ENCODE measurements at places on chromosomes 11 and 22. TPM values are rescaled to one million over a fixed set of nuclear protein-coding genes. Genes with fewer than 3 reads are reported as not detected.
A peak's percentile ranks its signal among the peaks of the same experiment; 100 is the strongest.

OR52A1 gene
- total RNA-seq = not detected

DNA sequence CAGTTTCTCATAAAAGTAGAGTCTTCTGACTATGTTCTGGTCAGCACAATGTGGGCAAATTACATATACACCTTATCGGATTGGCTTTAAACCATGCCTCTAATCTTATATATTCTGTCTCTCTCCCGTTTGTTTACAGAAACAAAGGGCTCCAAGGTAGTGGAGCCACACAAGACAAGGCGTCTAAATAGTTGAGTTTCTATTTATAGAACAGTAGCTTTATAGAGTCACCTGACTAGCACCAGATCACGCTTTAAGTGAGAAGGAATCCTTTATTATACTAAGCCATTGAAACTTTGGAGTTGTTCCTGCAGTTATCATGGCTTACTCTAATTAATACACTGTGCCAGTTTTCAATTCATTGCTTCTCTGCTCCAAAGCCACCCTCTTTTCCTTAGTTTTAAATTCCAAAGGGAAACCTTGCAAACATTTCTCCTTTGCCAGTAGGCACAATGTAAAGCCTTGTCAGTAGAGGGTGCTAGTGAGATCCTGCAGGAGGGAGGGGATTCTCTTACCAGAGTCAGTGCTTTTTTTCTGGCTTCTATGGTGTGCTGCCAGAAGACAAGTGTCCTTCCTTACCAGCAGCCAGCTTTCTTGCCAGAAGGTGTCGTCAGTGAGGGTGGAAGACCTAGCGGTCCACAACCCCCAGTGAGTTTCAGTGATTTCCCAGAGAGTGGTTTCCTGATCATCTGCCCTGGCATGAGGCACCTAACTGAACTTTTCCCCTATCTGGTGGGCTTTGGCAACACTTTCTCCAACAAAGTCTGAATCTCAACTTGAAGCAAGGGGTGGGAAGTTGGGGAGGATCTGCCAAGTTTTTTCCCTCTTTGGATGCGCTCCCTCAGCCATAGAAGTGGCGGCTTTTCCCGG lies 71.7 kb downstream of the RAB38 start:
- DNase-seq = peak; percentile 49

GRCh38 chr11:63670433-63671321 lies 499 bp downstream of the ATL3 start:
- peak; percentile 38 for DNase-seq

DNA sequence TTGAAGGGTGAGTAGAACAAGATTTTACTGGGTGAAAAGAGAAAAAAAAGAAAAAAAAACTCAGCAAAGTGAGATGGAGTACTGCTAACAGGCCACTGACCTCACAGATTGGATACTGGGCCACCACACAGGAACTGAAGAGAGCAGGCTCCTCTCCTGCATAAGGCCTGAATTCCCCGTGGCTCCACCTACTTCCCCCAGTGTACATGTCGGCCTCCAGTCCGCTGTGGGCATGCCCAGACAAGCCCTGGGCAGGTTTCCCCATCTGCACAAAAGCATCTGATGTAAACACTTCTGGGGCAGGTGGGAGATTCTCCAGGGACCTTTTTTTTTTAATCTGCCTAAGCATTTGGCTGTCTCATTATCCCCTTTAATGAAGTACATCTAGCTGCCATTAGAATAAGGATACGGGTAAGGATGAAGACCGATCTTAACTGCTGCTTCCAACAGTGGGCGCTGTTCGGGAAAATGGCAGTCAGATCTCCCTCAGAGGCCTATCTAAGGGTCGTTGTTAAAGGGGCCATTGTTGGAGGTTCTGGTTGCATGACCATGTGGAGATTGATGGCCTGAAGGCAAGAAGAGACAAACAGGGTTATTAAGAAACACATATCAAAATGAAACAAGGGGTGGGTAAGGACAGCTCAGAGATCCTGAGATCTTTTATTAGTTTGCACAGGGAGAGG lies 48.5 kb downstream of the MS4A13 start:
- DNase-seq = no peak

CLDN5 gene
- 27.5 TPM for total RNA-seq

APOL5 gene
- total RNA-seq = not detected

DNA sequence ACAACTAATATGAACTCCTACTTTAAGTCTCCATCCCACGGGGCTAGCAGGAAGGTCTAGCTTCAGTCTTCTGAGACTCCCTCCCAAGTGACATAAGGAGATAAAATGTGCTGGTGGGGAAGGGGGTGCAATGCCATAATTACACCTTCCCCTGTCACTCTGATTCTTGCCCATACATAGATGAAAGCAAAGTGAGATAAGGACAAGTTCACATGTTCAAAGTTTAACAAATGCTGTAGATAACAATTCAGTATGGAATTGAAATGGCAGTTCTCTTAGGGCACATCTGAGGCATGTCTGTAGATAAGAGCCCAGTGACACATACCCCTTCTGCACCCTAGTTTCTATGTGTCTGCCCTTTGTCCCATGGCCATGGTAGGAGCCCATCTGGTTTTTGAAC lies 38.2 kb upstream of the PANX1 start:
- DNase-seq = no peak

DNA sequence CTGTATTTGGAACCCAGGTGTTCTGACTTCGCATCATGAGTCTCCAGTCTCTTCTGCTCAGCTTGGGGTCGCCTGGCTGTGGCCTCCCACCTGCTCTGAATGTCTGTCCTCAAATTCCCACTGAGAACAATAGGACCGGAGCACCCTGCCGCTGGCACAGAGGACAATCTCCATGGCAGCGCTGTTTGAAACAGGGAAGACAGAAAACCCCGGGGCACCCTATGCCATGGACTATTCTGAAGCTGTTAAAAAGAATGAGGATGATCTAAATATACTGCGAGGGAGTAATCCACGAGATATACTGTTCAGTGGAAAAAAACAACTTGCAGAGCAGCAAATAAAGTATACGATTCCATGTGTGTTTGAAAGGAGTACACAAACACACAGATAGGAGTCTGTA lies 415.6 kb upstream of the NARS2 start:
- DNase-seq = no peak

GRCh38 chr22:43774318-43774915 lies 37.7 kb downstream of the EFCAB6 start:
- DNase-seq = no peak

DNA sequence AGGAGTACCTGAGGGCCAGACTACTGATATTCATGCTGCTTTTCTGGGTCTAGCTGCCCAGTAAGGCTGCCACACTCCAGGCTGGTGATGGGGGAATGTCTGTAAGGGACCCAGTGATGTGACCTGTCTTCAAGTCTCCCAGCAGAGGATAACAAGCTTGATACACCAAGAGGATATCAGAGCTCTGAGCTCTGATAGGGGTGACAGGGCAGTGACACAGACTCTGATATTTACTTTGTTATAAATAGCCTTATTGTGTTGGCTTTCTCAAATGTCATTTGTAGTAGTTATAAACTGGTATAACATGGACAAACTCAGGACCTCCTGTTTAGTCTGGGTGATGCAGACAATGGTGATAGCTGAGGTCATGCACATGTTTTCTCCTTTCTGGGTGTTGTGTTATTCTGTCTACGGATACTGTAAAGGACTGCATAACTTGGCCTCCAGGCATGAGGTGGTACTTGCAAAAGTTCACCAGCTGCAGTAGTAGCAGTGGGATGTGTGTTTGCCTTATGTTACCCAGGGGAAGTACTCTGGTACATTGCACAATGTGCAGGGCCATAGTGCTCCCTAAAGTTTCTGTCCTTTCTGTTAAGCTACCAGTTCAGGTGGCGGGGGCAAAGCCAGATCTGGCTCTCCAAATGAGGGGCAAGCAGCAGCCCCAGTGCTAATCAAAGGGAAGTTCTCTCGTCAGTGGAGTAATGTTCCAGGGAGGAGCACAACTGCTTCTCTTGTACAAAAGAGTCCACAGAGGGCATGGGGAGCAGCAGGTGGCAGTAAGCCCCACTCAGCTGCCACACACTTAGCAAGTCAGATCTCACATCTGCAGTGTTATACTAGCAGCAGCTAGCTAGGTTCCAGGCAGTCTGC lies 812.2 kb downstream of the JRKL start:
- DNase-seq = no peak

GRCh38 chr11:15817001-15817400 lies 539.3 kb downstream of the SOX6 start:
- no peak for DNase-seq

DUSP8 gene
- 35.6 TPM for total RNA-seq

DNA sequence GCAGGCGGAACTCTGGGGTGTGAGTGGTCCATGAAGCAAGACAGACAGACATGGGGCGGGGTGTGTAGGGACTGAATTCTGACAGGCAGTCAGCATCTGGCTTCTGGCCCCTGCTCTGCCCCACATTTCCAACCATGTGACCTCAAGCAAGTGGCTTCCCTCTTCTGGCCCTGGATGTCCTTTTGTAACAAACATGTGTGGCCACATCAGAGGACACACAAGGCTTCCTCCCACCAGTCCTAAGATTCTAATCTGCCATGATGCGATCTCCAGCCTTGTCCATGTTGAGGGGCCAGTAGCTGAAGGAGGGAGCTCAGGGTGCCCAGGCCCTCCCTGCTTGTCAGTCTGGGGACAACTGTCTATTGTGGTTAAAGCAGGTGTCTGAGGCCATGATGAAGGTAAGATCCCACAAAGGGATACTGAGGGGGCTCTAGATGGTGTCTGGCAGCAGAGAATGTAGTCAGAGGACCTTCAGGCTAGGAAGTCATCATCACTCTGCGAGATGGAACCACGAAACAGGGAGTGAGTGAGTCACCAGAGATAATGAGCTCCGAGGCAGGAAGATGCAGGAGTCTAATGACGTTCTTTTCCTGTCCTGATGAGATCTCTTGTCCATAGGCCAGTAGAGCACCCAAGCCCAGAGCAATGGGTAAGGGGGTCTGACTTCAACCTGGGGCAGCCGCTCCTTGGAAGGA lies 27.4 kb downstream of the DRD2 start:
- no peak for DNase-seq

- no peak for DNase-seq
Measured at GRCh38 chr11:66716996-66717395, 12.0 kb downstream of the SPTBN2 start.

MFNG gene
- total RNA-seq = 24.2 TPM
